ENCODE measurements at places on chromosomes 12 and 14.
A peak's percentile ranks its signal among the peaks of the same experiment; 100 is the strongest.

DNA sequence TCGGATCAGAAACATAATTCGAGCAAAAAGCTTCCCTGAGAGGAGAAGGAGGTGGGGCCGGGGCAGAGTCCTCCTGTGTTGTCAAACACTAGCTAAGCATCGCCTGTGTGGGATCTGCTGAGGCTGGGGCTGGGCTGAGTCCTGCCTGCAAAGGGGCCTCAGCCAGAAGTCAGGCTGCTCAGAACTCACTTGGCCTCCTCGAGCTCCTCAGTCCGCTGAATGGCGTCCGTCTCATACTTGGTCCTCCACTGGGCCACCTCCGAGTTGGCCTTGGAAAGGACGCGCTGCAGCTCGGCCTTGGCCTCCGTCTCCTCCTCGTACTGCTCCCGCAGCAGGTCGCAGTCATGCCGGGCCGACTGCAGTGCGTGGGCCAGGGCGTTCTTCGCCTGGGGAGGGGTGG lies 9.9 kb upstream of the MYH6 start:
- DNase-seq: no peak

GRCh38 chr12:13606290-13606689 lies 375.1 kb downstream of the GRIN2B start:
- no peak for DNase-seq

DNA sequence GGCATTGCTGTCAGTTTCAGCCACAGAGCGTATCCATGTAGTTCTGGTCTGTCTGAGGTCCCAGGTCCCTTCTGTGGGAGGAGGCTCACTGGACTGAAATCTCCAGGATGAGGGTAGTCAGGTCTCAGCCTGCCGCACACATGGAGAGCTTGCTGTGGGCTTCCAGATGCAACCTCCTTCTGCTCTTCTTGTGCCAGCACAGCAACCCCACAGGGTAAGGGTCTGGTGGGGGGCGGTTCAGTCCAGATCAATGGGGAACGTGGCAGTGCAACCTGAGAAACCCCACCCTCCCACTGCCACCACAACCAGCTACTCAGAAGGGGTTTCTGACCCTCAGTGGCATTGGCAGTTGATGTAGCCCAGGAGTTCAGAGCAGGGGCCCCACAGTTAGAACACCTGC lies 61.2 kb downstream of the BEGAIN start:
- DNase-seq: no peak

- DNase-seq: peak; percentile 59
Measured at GRCh38 chr12:14723763-14724162, 27.4 kb upstream of the GUCY2C start.

GRCh38 chr12:127060933-127061332 lies 1206.0 kb upstream of the TMEM132C start:
- no peak for DNase-seq
